Amniotic epithelial cell (primary cell): ENCODE measurements at places on chromosomes 2 and 18.
A peak's percentile ranks its signal among the peaks of the same experiment; 100 is the strongest.

DNA sequence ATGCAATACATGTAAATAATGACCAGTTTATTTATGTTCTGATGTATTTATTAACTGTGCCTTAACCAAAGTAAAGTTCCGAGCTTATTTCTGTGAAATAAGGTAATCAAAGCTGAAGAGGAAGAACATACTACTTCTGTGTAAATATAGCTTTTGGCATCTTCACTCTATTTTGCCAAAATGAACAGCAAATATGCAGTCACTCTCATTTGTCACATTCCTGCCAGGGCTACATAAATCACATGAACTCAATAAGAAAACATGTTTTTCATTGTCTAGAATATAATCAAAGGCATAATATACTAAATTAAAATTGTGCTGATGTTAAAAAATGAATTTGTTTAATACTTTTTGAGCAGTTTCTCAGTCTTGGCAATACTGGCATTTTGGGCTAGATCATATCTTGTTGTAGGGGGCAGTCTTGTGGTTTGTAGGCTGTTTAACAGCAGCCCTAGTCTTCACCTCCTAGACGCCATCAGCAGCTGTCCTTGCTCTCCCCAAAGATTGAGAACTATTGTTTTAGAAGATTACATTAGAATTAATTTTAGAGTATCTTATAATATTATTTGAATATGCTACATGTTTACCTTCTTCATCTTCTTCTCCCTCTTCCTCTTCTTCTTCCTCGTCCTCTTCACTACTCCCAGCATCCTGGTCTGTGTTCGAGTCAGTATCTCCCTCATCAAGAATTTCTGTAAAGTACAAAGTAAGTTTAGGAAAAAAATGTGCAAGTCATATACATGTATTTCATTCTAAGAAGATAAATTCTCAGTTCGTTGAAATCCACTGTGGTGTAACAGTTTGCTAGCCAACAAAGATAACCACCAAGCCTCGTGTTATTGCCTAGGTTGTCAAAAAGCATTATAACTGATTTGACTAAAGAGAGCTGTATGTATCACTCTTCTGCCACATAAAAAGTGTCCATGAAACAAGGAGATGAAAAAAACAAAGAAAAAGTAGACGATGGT is 41.5 kb downstream of the CWC22 start:
- DNase-seq, result peak; percentile 41

DNA sequence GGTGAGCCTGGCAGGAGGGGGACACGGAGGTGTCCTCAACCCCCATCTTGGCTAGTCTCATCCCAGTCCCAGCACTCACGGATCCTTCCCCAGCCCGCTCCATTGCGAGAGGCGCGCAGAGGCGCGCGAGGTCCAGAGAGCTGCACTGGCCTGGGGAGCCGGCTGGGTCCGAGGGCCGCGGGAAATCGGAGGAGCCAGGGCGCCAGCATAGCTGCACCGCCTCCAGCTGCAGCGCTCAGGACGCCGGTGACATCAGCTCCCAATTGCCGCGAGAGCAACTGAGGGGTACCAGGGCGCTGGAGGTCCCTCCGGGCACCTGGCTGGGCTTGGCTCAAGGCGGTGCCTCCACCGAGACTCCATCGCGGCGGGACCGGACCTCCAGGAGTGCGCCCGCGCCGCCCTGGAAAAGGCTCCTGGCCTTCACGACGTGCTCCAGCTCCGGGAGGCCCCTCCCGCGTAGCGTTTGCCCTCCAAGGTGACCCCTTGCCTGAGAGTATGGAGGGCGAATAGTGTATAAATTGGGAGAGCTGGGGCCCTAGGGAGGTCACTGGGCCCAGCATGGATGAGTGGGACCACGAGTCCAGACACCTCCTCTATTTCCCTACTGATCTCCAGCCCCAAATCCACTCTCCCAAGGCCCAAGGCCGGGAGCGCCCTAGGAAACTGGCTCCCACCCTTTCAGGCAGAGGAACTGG is 5.5 kb downstream of the RTKN start:
- DNase-seq, result no peak

GRCh38 chr2:54239427-54239826 is 16.6 kb downstream of the TSPYL6 start:
- peak; percentile 58 for DNase-seq

DNA sequence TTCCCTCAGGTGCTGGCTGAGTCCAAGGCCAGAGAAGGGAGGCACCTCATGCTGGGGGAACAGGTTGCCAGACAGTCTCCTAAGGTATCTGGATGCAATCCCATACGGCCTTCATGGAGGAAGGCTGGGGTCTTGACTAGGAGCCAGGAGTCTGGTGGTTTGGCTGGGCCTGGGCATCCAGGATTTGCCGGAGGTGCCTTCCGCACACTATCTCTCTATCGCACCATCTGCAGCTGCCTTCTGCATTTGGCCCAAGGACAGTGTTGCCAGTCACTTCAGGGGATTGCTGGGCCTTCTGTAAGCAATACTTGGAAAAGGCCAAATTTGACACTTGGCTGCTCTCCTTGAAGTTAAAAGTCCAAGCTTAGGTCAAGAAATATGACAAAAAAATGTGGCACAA is 327.2 kb downstream of the EN1 start:
- DNase-seq, result no peak

GRCh38 chr2:110886826-110887573 is 154.6 kb downstream of the ACOXL start:
- no peak for DNase-seq

DNA sequence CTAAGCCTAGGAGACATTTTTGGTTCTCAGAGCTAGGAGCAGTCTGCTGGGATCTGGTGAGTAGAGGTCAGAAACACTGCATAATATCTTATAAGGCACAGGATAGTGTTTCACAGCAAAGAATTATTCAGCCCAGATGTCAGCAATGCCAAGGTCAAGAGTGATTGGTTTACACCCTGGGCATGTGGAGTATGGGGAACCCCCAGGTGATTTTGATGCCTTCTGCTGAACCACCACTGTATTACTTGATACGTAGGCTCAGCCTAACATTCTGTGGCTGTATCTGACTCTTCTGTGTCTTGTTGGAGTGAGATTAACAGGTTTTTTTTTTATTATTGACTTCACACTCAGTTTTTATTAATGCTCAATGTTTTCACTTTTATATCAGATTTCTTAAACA is 6.0 kb downstream of the DDX18 start:
- no peak for DNase-seq

DNA sequence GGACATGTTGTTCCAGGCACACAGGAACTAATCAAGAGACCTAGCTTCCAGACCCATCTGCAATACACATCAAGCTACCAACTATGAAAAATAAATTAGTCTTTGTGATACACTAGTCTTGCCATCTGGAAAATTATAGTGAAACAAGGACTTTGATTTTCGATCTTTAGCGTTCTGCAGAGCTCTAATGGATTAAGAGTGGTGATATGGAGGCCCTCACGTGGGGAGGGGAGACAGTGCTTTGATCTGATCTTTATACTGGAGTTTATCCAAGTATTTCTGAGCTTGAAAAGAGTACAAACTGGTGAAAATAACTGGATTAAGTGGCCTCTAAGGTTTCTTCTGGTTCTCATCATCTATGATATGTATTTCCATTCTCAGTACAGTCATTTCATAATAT is 273.4 kb upstream of the CDH7 start:
- no peak for DNase-seq

DNA sequence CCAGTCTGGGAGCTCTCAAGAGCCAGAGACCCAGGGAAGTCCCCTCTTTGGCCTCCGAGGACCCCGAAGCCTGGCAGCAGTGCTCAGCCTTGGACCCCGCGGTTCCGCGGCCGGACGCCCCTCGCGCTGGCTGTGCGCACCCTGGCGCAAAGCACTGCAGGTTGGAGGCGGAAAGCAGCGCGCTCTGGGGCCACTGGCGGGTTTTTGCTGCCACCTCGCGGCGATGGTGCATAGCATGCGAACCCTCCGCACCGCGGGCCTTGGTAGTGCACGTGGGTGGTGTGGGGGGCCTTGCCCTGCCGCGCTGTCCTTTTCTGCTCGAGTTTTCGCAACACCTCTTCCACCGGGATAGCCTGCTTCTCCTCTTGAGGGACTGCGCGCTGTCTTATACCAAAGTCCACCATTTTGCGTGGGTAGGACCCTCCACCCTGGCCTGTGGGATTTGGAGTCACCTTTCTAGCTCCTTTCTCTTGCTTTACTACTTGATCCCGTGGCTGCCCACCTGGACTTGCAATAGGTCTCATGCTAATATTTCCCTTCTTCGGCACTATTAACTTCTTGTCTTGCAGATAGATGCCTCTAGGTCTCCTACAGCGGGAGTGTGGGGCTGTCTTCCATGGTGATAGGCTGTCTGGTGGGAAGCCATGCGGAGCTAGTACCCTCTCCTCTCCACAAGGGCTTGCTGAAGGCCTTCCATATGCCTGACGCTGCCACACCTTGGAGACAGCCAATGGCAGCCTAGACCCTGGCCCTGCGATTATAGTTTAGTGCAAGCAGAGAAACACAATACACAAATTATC is 14.3 kb downstream of the SIX3 start:
- DNase-seq, result peak; percentile 43

- no peak for DNase-seq
Measured at GRCh38 chr2:143852759-143853158, 667.2 kb downstream of the ZEB2 start.

DNA sequence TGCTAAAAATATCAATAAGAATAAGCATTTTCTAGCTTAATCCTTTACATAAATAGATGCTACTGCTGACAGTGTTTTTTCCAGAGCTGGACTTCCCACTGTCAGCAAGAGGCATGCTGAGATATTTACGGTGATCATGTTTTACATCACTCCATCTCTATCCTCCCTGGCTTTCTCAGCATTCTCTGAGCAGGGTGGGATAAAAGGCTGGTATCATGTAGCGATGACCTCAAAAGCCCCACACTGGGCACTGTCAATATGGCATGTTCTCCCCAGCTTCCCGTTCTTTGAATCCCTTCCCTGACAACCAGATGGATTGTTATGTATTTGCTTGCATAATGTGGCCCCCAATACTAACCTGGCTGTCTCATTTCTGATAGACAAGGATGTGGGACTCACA is 83.2 kb upstream of the EPHA4 start:
- DNase-seq, result no peak

DNA sequence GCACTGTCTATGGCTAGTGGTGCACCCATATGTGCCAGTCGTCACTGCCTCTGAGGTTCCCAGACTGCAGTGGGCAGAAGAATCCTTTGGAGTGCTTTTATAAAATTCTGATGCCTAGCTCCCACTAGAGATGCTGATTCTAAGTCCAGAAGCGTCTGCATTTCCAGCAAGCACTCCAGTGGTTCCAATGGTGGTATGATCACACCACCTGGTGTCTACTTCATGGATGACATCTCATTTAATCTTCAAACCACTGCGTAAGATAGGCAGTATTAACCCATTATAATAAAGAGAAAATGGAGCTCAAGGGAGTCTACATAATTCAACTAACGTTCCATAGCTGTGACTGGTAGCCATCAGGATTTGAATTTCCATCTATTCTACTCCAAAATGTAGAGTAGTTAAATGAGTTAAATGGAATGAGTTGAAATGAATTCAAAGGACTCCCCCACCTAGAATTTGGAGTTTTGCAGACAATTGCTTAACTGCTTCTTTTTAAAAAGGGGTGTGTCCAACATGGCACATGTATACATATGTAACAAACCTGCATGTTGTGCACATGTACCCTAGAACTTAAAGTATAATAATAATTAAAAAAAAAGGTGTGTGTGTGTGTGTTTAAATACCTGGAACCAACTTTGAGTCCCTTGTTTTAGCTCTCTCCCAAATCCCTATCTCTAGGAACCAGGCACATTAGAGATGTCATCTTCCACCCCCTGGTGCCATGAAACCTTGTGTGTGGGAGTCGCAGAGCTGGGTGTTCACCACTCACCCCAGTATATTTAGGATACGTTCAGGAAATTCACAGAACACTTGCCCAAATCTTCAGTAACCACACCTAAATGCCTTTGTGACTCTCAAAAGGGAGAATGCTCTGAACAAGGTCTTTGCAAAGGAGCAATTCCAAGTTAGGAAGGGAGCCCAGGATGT is 14.1 kb downstream of the LAMA3 start:
- peak; percentile 82 for DNase-seq

DNA sequence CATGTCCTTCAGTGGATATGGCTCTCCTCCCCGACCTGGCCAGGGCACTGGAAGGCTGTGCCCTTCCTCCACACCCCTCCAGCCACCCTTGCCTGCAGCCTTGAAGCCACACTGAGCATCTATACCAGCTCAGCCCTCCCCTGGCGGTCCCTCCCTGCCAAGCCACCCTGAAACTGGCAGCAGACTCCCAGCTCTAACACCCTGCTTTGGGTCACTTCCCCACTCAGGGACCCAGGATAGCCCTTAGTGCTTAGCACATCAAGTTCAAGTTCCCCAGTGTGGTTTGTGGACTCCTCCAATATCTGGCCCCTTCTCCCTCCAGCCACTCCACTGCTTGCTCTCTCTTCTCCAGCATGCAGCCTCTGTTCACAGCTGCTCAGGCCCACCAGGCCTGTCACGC is 89.4 kb downstream of the TNS1 start:
- DNase-seq, result no peak

- DNase-seq, result peak; percentile 65
Measured at GRCh38 chr2:43356774-43357173, 130.4 kb upstream of the ZFP36L2 start.

DNA sequence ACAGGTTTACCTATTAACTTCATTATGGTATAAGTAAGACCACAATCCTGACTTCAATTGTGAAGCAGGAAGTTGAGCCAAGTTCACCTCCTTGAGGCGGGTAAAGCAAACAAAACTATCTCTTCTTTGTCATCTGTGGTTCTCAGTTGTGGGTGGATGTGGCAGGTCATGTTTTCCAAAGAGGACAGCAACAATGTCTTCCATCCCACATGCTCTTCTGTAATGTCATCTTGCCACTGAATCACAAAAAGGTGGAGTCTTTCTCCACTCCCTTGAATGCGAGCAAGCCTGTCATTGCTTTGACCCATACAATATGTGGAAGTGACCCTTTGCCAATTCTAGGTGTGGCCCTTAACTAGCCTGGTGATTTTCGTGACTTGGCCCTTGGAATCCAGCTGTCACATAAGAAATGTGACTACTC is 98.7 kb downstream of the GRB14 start:
- DNase-seq, result no peak

GRCh38 chr2:212672186-212672585 is 133.6 kb upstream of the ERBB4 start:
- DNase-seq, result no peak
